ENCODE measurements at places on chromosomes 5 and 9.

DNA sequence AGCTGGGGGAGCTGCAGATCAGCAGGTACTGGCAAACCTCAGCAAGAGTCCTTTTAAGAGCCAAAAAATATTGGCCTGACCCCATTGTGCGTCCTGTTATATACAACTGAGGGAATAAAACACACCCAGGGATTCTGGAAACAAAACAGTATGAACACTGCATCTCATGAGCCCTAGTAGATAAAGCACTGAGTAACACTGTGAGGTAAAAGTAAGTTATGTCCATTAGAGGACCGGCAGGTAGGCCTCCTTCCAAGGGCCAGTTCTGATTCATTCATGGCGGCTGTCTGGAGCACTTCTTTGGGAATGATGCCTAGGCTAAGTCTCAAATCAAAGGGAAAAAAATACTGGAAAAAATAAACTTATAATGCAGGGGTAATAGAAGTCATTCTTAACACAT is 64.9 kb downstream of the PDE4D start:
- no peak for DNase-seq

GRCh38 chr5:74035521-74035937 is 409.5 kb downstream of the ARHGEF28 start:
- DNase-seq = no peak

DNA sequence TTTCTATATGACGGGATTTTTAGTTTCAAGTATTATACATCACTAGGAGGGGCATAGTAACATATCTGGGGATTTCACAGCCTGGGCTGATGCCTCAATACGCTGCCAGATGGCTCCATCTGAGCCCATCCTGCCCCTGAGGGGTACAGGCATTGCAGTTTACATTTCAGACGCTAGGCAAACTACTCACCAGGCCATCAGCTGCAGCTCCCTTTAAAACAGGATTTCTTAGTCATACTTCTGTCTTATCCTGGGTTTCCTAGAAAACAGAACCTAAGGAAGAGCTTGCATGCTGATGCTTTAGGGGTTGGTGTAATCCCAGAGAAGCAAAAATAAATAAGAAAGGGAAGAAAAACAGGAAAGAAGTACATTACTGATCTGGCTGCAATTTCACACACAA is 372.8 kb upstream of the PIK3R1 start:
- no peak for DNase-seq

DNA sequence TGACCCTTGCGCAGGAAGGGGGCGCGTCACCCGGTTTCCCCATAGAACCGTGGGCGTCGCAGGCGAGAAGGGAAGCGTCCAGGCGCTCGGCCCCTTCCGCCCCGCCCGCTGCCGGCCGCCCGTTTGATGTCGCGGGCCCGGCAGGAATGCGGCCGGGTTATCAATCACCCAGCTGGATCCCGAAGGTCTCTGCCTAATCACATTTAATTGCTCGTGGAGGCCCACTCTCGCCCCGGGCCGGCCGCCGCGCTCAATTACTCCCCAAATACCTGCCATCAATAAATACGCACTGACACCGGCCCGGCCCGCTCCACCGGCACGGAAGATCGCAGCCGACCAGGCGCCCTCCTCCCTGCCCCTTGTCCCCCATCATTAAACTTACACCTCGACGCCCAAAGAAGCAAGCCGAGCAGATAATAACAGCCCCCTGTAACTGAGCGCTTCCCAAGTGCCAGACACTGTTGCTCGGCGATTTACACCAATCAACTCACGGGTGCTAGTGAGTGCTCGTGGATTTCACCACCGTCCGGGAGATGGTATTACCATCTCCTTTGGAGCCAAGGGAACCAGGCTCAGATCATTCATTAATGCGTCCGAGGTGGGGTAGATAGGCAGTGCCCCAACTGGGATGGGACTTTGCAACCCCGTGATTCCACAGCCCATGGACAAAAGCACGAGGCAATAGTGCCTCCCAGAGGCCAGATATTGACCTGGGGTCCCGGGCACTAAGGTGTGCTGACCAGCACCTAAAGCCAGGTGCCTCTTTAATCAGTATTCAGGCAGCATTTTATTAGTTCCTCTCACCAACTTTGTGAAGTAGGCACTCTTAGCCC is 11.3 kb downstream of the MSX2 start:
- DNase-seq = no peak

DNA sequence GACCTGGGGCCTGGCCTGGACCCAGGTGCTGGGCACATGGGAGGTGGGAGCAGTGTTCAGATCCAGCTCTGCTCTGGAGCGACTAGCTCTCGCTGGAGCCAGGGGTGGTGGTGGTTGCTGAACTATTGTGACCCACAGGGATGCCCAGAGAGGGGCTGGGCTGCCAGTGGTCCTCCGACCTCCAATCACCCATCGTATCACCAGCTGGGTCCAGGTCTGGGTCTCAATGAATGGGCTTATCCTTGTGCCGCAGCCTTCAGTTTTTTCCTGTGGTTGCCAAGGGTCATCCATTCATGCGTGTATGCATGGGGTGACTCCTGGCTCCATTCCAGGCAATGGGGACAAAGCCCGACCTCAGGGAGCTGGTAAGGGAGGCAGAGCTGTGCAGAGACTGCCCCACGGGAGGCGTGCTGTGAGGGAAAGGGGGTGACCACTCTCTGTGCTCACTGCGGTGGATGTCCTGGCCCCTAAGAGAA is 68.6 kb upstream of the RNF130 start:
- no peak for DNase-seq

DNA sequence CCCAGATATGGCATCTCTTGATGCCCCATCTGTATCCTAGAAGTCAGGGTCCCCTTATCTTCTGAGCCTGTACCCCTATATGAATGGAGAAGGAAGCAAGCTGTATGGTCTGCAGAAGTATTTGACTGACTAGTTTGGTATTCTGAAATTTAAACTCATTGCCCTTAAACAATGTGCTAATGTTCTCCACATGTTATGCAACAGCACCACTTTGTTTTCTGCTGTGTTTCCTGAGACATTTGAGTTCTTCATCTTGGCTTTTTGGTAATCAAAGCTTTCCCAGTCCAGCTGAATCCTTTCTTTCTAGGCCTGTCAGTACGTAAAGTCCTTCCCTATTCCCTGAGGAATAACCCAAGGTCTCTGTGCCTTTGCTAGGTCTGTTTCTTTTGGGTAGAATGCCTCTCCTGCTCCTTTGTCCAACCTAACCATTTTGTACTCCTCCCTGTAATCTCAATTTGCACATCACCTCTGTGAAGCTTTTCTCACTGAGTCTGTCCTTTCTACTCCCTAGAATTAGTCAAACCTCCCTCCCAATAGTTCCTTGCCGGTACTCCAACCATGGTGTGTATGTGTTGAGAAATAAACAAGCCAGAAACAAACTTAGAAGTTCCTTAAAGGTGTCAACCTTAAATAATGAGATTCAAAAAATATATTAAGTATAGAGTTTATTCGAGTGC is 72.1 kb upstream of the HSPB3 start:
- no peak for DNase-seq

DNA sequence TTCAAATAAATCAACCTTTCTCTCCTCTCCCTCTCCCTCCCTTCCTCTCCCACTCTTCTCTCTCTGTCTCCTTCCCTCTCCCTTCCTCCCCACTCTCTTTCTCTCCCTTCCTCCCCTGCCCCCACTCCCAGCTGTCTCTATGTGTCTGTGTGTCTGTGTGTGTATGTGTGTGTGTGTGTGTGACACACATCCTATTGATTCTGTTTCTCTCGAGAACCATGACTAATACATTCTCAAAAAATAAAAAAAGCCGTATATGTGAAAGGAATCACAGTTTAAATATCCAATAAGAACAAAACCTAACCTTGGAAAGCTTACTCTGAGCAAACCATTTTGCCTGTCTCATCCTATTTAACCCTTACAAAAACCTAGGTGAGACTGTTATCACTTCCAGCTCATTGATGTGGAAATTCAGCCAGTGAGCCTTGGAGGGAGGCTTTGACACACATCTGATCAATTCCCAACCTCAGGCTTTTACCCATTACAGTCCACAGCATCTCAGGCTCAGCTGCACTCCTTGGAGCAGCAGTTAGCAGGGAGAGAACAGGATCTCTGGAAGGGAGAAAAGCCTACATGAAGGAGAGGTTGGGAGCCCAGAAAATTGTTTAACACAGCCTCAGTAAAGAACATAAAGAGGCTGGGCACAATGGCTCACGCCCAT is 8.3 kb downstream of the HSD17B3 start:
- no peak for DNase-seq

DNA sequence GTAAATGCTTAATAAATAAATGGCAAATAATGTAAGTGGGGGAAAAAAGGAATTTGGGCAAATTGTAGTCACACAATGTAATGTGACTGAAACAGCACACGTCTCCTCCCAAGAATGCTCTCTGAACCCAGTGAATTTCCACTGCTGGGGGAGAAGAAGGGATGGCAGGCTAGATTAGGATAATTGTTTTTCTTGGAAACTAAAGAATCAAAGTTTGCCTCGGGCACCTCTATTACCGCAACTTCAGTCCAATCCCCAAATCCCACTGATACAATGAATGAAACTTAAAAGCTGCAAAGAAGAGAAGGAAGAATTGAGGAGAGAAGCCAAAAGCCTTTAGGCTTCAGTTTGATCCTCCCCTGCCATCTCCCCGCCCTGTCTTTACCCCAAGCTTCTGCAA is 423.2 kb upstream of the PAPPA start:
- DNase-seq = no peak

- no peak for DNase-seq
Measured at GRCh38 chr5:132237141-132237540, 9.5 kb upstream of the P4HA2 start.

DNA sequence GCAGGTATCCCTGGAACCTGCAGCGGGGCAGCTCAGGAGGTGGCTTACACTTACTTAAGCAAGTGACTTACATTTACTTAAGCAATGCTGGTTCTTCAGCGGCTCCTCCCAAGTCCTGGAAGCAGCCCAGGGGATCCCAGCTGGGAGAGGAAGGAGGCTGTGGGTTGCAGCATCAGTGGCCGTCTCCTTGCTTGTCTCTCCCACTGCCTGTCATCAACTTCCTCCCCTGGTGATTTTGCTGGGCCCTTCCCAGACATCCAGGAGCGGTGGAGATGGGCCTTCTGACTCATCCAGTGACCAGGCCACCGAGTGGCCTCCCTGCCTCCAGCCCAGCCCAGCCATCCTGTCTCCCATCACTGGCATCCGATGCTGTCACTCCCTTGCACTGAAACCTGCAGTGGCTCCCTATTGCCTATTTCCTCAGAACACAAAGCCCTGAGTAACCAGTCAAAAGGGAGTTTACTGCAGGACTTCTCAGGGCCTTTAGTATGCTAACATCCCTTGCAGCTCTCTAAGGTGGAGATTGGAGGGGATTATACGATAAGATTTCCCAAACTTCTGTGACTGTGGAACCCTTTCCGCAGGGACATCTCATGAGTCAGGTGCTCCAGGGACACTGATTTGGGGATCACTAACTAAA is 155.9 kb upstream of the PHYKPL start:
- DNase-seq = no peak

DNA sequence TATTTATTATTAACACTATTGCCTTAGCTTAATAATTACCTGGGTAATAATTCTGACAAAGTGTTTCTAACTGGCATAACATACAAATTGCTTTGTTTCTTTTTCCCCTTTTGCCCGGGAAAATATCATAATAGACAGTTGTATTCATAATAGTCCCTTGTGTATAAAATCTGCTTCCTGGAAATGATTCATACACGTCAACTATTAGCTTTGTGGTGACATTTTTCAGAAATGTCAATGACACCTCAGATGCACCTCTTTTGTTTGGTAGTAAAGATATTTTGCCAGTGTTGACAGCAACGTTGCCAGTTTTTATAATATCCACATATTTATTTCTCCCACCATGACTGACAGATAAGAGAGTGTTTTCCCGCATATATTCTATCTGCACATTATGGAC is 73.0 kb downstream of the RASEF start:
- no peak for DNase-seq

GRCh38 chr5:179217356-179217755 is 127.9 kb downstream of the ADAMTS2 start:
- no peak for DNase-seq

DNA sequence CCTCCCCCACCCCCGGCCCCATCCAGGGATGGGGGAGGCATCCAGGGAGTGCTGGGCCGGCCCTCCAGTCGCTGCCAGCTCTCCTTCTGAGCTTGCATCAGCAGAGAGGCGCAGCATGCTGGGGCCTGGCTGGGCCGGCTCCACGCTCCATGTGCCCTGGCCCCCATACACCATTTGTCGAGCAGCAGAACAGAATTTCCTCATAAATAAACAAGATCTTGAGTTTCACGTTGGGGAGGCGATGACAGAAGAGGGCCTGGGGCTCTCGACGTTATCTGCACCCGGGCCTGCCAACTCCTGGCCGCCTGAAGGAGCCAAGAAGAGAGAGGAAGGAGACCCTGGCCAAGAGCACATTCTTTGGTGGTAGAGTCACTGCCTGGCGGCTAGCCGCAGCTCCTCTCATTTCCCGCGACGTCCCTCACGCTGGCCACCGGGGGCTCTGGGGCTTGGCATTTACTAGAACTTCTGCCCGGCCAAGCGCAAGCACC is 177.0 kb downstream of the FGF18 start:
- no peak for DNase-seq

GRCh38 chr5:180619563-180619915 is 28.2 kb upstream of the SCGB3A1 start:
- DNase-seq = no peak

DNA sequence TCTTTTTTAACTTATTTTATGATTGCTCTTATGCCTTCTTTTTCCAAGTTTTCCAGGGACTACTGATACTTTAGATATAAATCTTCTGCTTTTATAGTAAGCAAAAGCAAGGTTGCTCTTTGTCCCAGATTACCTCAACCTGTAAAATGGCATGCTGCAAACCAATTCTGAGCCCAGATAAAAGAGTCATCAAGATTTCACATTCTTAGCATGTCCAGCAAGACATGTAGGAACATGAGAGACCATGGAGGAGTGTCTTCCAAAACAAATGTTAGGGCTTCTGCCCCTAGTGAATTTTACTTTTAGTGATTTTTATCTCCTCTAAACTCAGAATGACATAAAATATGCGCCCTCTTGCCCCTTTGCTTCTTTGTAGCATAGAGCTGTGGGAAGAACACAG is 7.0 kb upstream of the CDC20B start:
- DNase-seq = no peak

GRCh38 chr5:17089690-17090089 is 127.7 kb upstream of the BASP1 start:
- DNase-seq = no peak

- DNase-seq = no peak
Measured at GRCh38 chr9:120191141-120191540, 388.8 kb downstream of the CDK5RAP2 start.

DNA sequence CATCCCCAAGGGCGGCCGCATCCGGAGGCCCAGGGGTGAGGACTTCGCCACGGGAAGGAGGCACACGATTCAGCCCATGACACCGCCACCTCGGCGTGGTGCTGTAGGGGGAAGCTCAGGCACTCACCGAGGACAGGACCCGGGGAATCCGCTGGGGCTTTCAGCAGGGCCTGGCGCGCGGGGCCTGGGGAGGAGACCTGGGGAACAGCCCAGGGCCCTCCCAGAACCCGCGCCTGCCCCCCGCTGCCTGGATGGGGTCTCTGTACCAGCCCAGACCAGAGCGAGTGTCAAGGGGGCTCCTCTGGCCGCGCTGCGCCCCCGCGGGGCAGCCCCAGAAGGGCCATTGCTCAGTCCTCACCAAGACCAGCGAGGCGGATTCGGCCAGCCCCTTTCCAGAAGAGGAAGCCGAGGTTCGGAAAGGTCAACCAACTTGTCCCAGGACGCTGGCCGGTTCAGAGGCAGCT is 12.8 kb downstream of the COL23A1 start:
- DNase-seq = no peak

- no peak for DNase-seq
Measured at GRCh38 chr9:134708672-134709038, 67.1 kb downstream of the COL5A1 start.

Data from cortex of kidney (tissue), 1 donor.